ENCODE measurements at places on chromosomes 1 and 21.

DNA sequence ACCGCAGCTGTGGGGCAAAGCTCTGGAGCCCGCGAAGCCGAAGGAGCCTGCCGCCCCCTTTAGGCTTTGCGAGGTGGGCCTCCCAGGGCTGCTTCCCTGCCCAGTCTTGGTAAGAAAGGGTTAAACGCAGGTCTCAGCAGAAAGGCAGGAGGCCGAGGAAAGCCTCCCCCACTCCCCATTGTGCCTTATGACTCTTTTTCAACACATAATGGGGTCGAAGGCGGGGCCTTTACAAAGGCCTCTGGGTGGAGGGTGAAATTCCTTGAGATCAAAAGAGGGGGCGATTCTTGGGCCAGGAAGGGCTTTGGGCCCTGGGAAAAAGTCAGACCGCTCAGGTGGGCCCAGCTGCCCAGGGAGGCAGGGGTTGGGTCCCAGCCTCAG, 880 bp downstream of the ALPL start:
- no peak for DNase-seq

GRCh38 chr21:45988366-45989347, 7.1 kb downstream of the COL6A1 start:
- no peak for DNase-seq

DNA sequence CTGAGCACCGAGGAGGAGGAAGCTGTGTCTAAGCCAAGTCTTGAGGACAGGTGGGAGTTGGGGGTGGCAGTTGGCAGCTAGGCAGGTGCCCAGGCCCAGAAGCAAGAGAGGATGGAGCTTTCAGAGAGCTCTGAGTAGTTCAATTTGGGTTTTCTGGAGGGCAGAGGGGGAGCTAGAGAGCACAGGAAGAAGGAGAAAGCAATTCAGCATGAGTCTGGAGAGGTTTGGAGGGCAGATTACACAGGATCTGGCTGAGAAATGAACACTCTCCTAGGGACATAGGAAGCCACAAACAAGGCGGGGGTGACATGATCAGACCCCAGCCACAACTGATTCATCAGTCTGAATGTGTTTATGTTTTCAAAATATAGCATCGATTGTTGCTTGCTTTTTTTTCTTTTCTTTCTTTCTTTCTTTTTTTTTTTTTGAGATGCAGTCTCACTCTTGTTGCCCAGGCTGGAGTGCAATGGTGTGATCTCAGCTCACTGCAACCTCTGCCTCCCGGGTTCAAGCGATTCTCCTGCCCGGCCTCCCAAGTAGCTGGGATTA, 23.8 kb downstream of the PTPRF start:
- peak; percentile 41 for DNase-seq

- peak; percentile 52 for DNase-seq
Measured at GRCh38 chr1:167454894-167455785, 63.2 kb downstream of the CD247 start.

- no peak for DNase-seq
Measured at GRCh38 chr1:202329891-202330290, 11.8 kb downstream of the UBE2T start.

- DNase-seq: peak; percentile 84
Measured at GRCh38 chr1:115322631-115323030, 15.4 kb downstream of the NGF start.

DNA sequence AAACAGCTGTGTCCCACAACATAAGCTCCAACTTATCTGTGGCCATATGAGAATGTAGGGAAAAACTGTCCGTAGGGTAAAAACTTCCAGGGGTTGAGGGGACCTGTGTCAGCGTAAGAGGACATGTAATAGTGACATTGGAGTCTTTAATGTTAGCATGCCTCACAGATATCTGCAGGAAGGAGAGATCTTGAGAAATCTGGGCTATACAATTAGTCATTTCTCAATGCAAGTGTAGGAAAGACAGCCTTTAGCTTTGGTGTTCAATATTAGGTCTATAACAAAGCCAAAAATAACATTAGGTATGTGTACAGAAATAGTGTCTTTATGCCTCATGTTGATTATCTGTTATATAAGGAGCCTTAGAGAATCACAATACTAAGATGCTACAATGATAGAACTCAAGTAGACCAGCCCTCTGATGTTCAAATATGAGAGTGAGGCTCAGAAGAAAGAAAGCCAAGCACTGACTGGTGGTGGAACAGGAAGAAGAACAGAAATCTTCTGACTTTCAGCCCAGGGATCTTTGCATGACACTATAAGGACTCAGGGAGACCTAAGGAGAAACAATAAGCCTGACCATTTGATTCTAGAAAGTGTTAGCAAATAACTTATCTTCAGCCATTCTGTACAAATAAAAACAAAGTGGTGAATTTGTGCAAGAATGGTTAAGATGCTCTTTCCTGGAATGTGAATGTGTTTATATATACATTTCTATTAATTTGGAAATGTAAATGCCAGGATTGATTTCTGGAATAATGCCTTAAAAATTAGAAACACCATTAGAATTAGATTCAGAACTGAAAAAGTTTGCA, 152.6 kb downstream of the ZC3H11B start:
- DNase-seq: no peak

DNA sequence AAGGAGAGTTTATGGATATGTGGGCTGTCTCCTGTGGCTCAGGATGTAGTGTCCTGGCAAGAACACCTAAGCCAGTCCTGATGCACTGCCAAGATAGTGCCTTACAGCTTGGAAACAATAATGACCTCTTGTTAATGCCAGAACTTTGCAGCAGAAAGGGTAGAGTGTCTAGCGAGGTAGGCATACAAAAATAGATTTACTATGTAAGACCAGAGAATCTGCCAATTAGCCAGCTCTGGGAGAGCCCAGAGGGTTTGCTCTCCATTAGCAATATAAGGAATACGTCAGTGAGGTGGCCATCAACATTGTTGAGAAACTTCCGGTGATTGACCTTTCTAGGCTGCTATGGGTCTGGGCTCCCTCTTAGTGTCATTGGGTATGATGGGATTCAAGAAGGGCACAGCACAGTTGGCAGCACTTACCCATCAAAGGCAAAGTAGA, 178.5 kb upstream of the GALNT2 start:
- no peak for DNase-seq

- peak; percentile 36 for DNase-seq
Measured at GRCh38 chr1:243595527-243596210, 254.4 kb downstream of the AKT3 start.

- no peak for DNase-seq
Measured at GRCh38 chr1:41583658-41584547, 99.4 kb upstream of the EDN2 start.

DNA sequence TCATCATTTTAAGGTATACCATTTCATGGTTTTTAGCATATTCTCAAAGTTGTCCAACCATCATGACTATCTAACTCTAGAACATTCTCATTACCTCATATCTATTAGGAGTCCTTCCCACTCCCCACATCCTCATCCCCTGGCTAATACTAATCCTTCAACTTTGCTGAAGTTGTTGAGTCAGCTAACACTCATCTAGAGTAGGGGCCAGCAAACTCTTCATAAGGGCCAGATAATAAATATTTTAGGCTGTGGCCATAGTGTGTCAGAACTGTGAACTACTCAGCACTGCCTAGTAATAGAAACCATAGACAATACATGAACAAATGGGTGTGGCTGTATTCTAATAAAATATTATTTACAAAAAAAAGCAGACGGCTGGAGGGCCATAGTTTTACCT, 43.0 kb downstream of the TOR3A start:
- DNase-seq: peak; percentile 60

DNA sequence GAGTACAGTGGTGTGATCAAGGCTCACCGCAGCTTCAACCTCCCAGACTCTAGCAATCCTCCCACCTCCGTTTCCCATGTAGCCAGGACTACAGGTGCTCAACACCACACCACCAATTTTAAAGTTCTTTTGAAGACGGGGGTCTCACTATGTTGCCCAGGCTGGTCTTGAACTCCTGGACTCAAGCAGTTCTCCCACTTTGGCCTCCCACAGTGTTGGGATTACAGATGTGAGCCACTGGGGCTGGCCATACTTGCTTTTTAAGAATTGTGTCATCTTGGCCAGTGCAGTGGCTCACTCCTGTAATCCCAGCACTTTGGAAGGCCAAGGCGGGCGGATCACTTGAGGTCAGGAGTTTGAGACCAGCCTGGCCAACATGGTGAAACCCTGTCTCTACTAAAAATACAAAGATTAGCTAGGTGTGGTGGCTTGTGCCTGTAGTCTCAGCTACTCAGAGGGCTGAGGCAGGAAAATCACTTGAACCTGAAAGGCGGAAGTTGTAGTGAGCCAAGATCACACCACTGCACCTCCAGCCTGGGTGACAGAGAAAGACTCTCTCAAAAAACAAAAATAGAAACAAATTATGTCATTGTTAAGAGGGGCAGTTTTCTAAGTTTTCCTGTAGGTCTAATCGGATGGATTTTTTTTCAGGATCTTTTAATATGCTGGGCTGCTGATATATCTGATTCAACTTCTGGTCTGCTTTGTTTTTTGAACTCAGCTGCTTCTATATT, 18.7 kb downstream of the AK4 start:
- DNase-seq: no peak

DNA sequence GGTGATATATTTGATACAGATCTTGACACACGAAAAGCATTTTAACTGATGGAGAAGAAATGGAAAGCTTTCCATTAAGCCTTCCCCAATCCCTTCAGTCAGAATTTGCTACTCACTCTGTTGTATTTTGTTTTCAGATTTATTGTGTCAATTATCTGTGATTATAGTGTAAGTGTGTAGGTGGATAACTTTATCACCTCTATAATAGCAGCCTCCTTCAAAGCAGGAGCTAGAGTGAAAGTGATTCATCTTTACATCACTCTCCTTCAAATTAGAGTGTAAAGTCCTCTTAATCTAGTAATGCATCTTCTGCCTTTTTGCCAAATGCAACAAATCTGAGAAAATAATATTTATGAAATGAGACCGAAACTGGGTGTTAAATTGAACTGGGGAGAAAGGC, 459.7 kb upstream of the ZP4 start:
- no peak for DNase-seq

GRCh38 chr1:231990388-231990787, 363.8 kb downstream of the DISC1 start:
- DNase-seq: no peak

- peak; percentile 68 for DNase-seq
Measured at GRCh38 chr1:116852910-116853309, 56.8 kb upstream of the PTGFRN start.

GRCh38 chr1:204920967-204921366, 50.3 kb downstream of the NFASC start:
- DNase-seq: no peak

GRCh38 chr1:46615735-46616134, 876 bp downstream of the MOB3C start:
- DNase-seq: peak; percentile 9

DNA sequence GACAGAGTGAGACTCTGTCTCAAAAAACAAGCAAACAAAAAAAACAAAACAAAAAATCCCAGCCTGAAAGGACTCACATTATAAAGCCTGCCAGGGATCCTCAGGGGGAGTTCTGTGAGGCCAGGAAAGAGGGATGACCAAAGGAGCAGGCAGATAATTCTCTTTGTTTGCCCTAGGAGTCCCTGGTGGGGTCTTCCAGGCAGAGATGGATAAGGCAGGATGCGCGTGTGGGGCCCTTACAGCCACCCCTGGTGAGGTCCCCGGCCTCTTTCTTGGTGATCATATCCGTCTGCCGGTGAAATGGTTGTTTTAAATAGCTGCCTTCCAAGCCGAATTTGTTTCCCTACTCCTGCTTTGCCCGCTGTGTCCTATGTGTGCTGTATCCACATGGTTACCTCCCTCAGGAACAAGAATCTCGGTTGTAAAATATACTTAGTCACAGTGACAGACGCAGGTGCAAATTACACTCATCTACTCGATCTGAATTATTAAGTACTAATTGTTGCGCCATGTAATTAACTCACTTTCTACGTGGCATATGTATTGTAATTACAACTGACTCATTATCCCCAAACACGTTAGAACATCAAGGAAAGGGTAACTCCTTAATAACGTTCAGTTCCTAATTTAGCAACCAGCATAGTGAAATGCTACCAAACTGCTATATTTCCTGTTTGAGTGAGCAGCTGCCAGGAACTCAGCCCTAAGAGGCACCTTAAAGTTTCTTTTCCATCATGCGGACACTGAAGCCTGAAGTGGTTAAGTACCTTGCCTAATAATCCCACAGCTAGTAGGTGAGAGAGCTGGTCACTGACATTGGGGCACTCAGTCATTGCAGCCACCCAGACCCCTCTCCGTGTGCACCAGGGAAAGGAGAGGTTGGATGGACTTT, 106.4 kb downstream of the ZSCAN20 start:
- no peak for DNase-seq

DNA sequence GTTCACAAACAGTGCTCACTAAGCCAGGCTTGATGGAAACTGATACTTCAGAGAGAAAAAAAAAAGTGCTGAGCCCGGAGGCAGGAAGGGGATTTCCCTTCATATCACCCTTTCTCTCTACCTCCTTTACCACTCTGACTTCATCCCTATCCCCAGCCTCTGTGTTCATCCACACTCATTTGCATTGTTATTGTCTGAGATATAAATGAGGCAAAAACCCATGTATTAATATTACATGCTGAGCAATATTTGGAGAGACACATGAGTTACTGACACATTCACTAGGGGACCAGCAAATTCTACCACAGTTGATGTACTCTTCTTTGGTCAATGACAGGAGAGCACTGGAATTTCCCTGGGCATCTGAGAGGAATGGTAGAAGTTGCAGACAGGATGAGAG, 175.8 kb downstream of the TNFSF18 start:
- peak; percentile 48 for DNase-seq

GRCh38 chr1:85343612-85344255, 67.3 kb upstream of the BCL10 start:
- DNase-seq: peak; percentile 86

DNA sequence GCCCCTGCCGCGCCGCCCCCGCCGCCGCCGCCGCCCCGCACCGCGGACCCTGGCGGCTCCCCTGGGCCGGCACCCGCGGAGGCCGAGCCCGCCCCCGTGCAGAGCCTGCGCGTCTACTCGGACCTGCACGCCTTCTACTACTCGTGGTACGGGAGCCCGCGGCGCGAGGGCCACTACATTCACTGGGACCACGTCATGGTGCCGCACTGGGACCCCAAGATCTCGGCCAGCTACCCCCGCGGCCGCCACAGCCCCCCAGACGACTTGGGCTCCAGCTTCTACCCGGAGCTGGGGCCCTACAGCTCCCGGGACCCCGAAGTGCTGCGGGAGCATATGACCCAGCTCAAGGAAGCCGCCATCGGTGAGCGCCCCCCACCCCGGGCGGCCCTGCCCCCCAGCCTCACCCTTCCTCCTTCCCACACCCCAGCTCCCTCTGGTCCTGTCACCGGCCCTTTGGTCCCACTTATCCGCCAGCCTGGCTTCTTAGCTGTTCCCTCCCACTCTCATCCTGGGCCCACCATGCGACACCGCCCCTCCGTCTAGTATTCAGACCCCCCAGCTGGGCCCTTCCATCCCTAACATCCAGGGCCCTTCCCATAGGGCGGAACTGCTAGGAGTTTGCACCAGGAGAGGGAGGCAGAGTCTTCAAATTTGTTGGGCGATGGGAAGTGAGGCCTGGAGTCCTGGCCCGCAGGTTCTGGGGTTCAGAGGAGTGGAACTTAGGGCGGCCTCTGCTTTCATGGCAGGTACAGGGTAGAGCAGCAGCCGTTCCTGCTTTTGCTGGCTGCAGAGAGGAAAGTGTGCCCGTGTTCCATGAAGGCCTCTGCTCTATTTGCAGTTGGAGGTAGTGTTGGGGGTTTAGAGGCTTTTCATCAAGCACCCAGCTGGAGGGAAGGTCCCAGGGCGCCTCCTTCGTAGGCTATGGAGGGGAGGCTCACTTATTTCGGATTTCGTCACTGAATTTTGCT, 1.0 kb downstream of the MANEAL start:
- DNase-seq: no peak

- DNase-seq: no peak
Measured at GRCh38 chr1:46822248-46822826, 23.5 kb downstream of the CYP4B1 start.

- peak; percentile 37 for DNase-seq
Measured at GRCh38 chr1:54884135-54884586, 2.8 kb downstream of the DHCR24 start.

Measured in EL (cell line).